ENCODE measurements at places on chromosomes 12 and 14. TPM values are rescaled to one million over a fixed set of nuclear protein-coding genes. Genes with fewer than 3 reads are reported as not detected.

Gene NUDT14
- 23.1 TPM for total RNA-seq

Gene WNT1
- total RNA-seq, result not detected

Gene KCNC2
- total RNA-seq, result not detected

Gene SLC39A2
- total RNA-seq, result not detected

Gene KRT82
- total RNA-seq, result not detected

Gene PLEK2
- total RNA-seq, result 4.1 TPM

Gene ARMH4
- 3.1 TPM for total RNA-seq

Gene SERPINA1
- 1.2 TPM for total RNA-seq

Gene SERPINA10
- not detected for total RNA-seq

Gene SYCP3
- total RNA-seq, result not detected

Gene PLXNC1
- 0.07 TPM for total RNA-seq

Gene STAB2
- not detected for total RNA-seq

- peak; percentile 63 for DNase-seq
These were observed 58.7 kb downstream of the DRAM1 start for GRCh38 chr12:101935890-101936746.

GRCh38 chr12:88141774-88142609, at the start of the genes CEP290 and TMTC3:
TSS of gene CEP290 (minus strand) at chr12:88142088. CDS start at chr12:88141307, 781 bp downstream.
TSS of gene TMTC3 (plus strand) at chr12:88142307. CDS start at chr12:88148316, 6,009 bp downstream.
- DNase-seq, result peak; percentile 97

GRCh38 chr12:47207829-47208248, 128.1 kb upstream of the AMIGO2 start:
- no peak for DNase-seq

- peak; percentile 48 for DNase-seq
These were observed 287.5 kb downstream of the DUSP6 start for GRCh38 chr12:89064780-89065179.

DNA sequence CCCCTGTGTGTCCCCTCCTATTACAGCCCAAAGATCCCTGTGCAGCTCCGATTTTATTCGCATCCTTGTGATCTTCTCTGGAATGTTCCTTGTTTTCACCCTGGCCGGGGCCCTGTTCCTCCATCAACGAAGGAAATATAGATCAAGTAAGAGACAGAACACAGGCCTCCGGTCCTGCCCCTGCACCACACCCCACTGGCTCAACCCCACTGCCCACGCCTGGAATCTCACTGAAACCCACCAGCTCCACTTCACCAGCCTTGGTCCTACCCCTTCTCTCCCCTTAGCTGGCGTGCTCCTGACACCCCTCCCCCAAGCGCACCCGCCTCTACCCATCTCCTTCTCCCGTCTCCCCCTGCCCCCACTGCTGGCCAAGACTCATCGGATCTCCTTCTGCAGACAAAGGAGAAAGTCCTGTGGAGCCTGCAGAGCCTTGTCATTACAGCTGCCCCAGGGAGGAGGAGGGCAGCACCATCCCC, 934 bp upstream of the TAPBPL start:
- DNase-seq, result no peak

DNA sequence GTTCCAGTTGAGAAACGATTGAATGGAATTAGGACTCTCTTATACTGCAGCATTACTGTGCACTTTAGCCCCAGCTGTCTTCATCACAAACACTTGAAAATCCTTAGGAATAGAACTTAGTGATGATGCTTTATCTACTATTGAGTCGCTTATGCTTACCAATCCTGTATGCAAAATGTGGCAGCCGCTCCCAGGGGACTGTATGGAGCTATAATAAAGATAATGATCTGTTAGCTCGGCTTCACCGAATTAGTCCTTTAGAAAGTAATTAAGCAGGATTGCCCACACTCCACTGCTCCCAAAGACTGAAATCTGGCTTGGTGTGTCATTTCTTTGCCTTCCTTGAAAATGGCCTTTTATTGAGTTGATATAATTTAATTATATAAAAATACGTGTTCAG, 10.6 kb downstream of the EML1 start:
- no peak for DNase-seq

DNA sequence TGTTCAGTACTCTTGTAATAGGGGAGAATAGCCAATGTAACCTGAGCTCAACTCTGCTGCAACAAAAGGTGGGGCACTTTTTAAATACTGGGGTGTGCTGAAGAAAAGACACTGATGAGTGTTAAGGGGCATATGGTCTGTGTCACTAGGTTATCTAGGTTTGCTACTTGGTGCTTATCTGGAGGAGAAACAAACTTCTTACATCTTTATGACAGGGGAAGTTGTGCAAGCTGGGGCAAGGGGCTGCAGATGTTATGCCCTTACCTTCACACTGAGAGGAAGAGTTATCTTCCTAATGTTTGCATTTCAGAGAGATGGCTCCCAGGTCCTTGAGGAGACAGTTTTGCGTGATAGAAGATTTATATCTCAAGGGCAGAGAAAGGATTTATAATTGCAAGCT, 90.9 kb upstream of the PKP2 start:
- DNase-seq, result no peak

DNA sequence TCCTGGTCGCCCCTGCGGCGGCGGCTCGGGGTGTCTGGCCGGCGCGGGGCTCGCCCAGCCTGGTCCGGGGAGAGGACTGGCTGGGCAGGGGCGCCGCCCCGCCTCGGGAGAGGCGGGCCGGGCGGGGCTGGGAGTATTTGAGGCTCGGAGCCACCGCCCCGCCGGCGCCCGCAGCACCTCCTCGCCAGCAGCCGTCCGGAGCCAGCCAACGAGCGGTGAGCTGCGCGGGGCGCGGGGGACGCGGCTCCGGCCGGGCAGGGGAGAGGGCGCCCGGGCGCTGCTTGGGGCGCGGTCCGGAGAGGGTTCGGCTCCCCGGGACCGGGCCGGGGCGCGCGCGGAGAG, at the start of gene LGALS3:
TSS of gene LGALS3 (plus strand) at position 167 of the 342 bp plus-strand sequence. CDS start 8,122 bp downstream, outside the sequence.
- DNase-seq, result no peak

DNA sequence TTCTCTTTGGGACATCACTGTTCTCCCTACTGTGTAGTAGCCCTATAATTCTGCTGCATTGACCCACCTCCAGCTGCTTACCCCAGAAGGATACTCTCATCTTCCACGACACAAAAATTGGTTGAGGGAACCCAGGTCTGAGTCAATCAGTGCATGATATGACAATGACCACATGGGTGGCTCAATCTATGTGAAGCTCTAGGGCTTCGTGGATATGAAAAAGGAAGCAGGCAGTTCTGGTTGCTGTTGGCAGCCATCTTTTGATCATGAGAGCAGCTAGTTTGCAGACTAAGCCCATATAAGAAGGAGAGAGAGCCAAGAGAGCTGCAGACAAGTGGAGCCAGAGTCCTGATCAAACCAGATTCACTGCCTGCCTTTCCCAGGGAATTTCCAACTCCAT, 57.9 kb downstream of the AVPR1A start:
- no peak for DNase-seq

- no peak for DNase-seq
These were observed 1.8 kb downstream of the ALX1 start for GRCh38 chr12:85281636-85282312.

GRCh38 chr14:64942531-64943111, at the start of gene GPX2:
TSS of gene GPX2 (minus strand) at chr14:64942745. CDS start at chr14:64942726, 19 bp downstream.
- no peak for DNase-seq

GRCh38 chr12:116053479-116054200, 223.9 kb downstream of the MED13L start:
- DNase-seq, result no peak

DNA sequence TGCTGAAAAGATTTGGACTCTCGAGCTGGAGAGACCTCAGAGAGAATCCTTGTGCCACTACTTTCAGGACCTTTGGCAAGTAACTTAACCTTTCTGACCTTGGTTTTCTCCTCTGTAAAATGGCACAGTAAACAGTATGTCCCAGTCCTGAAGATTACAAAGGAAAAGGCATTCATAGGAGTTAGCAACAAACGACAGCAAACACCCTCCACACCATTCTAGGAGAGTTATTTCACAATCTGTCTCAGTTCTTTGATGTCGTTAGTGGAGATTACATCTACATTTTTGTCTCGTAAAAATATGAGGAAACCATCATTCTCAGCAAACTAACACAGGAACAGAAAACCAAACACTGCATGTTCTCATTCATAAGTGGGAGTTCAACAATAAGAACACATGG, 205.7 kb downstream of the ITPR2 start:
- no peak for DNase-seq

DNA sequence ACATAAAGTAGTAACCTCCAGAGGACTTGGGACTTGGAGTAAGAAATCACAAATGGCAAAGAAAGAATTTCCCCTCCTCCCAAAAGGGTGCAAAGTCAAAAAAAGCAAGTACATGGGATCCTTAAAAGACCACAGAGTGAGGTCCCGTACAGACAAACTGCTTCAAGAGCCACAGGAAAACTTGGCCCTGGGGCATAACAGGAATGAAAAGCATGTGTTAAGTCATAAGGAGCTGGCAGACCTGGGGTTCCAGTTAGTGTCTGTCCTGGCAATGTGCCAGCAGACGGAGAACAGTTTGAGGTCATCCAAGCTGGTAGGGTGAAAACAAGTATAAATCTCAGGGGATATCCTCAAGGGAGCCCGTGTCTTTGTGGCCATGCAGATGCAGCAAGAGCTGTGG, 73.2 kb downstream of the HSD17B6 start:
- DNase-seq, result peak; percentile 59

- peak; percentile 64 for DNase-seq
These were observed 8.5 kb downstream of the KLHL33 start for GRCh38 chr14:20427231-20428009.

DNA sequence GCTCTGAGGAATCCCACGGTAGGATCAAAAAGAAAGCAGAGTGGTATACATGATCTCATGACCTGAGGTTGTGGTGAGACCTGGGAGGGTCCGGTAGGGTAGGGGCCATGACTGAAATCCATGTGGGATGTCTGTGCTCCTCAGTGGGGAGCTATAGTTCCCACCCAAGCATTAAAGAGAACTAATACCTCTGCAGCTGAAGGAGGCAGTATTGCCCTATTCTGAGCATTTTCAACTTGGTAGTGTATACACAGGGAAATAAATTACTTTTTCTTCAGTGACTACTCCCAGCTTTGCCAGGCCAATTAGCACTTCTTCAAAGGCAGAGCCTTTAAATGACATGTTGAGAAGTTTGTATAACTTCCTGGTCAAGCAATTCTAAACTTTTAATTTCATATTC, 613.8 kb downstream of the KCNH5 start:
- DNase-seq, result no peak

- DNase-seq, result no peak
These were observed 267.9 kb downstream of the BCL11B start for GRCh38 chr14:99004112-99004511.

- DNase-seq, result no peak
These were observed 612 bp upstream of the RBM23 start for GRCh38 chr14:22919601-22919921.

- DNase-seq, result peak; percentile 86
These were observed 58.9 kb upstream of the PLEKHG3 start for GRCh38 chr14:64645220-64645892.
